ENCODE measurements at places on chromosomes 4 and X.
A peak's percentile ranks its signal among the peaks of the same experiment; 100 is the strongest.

GRCh38 chrX:153454901-153455550 is 9.2 kb upstream of the TREX2 start:
- no peak for DNase-seq

DNA sequence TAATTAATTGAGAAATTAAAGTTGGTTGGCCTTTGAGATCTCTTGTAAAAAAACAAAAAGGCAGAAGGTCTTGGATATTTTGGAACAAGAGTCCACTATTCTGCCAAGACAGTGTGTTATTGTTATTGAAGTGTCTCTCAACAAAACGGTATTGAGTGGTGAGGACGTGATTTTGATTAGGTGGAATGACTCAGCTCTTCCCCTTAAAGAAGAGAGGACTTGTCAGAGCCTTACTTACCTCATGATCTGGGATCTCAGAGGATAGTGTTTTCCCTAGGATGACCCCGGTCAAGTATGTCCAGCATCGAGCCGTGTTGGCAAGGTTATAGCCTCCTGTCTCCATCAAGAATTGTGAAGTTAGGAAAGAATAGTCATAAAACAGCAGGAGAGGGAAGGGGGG is 110.9 kb downstream of the HDAC8 start:
- DNase-seq: no peak

DNA sequence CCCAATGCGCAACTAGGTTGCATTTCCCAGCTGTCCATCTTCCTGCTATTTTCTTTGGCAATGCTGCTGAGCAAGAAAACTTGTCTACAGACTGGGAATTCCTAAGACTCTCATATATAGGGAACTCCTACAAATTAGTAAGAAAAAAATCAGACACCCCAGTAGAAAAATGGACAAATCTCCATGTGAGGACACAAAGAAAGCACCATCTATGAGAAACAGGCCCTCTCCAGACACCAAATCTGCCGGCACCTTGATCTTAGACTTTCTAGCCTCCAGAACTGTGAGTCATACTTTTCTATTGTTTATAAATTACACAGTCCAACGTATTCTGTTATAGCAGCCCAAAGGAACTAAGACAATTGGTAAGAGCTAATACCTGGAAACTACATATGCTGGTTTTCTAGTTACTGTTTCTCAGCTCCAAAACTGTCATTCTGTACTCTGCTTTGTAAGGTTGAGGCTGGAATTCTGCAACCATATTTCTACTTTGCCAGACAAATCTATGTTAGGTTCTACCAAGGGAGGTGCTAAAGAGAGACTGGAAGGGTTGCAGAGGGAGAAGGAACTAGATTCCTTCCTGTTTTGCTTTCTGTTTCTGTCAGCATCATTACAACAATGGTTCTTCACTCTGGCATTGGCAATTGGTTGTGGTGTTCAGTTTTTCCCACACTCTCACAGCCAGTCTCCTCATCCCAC is 35.7 kb upstream of the FAM241A start:
- DNase-seq: no peak

DNA sequence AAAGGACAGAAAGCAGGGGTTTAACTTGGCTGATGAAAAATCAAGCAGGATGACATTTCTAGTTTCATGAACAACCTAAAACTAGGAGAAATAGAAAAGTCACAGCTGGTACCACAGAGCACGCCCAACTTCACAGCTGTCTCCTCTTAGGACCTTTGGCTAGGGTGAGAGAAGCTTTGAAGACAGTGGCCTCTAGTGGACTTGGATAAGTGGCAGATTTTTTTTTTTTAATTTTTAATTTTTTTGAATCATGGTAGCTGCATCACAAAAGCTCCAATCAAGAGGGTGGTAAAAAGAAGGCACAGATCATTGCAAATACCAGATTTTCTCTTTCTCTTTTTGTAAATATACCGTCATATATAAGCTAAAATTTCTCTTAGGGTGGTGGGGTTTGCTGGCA is 20.2 kb upstream of the MAP3K15 start:
- no peak for DNase-seq

GRCh38 chr4:86810847-86811246 is 38.3 kb downstream of the SLC10A6 start:
- DNase-seq: no peak

DNA sequence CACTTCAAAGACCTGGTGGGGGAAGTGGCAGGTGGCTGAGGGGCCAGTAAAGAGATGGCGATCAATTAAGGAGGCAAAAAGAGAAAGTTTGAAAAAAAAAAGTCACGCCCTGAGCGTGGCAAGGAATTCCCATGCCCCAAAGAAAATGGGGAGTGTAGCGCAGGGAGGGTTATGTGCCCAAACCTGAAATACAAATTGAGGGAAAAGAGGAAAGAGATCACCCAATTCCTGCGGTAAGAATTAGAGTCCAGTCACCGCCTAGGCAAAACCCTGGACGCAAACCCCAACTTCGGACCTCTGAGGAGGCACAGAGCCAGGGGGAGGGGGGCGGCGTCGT is 595 bp downstream of the ENOX2 start:
- no peak for DNase-seq

DNA sequence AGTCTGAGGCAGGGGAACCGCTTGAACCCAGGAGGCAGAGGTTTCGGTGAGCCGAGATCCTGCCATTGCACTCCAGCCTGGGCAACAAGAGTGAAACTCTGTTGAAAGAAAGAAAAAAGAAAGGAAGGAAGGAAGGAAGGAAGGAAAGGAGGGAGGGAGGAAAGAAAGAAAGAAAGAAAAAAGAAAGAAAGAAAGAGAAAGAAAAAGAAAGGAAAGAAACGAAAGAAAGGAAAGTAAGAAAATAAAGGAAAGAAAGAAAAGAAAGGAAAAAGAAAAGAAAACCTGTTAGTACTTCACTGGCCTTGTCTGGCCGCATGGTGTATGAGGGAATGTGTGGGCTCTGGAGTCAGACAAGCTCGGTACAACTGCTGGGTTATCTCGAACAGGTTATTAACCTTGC is 20.8 kb upstream of the MAGEA1 start:
- DNase-seq: no peak

- no peak for DNase-seq
Measured at GRCh38 chr4:31045724-31046318, 325.7 kb downstream of the PCDH7 start.

- DNase-seq: no peak
Measured at GRCh38 chr4:19927381-19927780, 324.3 kb upstream of the SLIT2 start.

DNA sequence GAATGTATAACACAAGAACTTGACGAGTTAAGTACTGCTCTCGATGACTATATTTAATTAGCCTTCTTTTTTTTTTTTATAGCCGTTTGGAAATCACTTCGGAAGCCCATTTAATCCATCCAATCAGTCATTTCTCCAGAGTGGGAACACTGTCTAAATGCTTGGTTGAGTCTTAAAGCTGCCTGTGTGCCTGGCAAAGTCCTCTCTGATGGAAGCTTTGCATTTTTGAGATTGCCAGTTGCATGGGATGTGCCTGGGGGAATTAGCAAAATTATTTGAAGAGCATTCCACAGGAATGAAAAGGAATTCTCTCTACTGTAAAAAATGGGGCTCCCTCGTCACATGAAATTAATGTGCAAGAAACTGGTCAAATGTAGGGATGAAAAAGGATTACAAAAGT is 398.8 kb upstream of the RPS6KA3 start:
- no peak for DNase-seq

DNA sequence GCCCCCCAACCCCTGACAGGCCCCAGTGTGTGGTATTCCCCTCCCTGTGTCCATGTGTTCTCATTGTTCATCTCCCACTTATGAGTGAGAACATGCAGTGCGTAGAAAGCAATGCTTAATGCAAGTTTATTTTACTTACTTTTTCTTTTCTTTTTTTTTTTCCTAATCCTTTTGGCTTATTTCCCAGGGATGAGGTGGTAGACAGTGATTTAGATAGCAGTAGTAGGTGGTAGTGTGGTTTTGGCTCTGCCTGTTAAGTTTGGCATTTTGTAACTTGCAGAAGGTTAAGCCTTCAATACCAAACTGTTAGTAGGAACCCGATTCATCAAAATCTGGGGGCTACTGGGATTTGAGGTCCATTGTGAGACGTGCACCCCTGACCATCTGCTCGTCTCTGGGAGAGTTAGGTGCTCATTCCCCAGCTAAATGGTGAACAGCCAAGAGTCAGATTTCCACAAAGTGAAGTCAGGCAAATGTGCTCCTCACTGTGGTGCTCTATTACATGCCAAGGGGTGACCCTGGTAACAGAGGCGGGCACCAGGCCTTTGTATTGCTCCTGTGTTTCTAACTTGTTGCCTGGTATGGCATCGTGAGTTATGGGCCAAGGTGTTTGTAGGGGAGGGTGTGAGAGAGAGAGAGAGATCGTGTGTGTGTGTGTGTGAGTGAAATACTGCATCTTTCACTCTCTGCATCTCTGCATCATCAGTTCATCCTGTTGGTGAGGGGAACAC is 70.3 kb downstream of the PHOX2B start:
- no peak for DNase-seq

DNA sequence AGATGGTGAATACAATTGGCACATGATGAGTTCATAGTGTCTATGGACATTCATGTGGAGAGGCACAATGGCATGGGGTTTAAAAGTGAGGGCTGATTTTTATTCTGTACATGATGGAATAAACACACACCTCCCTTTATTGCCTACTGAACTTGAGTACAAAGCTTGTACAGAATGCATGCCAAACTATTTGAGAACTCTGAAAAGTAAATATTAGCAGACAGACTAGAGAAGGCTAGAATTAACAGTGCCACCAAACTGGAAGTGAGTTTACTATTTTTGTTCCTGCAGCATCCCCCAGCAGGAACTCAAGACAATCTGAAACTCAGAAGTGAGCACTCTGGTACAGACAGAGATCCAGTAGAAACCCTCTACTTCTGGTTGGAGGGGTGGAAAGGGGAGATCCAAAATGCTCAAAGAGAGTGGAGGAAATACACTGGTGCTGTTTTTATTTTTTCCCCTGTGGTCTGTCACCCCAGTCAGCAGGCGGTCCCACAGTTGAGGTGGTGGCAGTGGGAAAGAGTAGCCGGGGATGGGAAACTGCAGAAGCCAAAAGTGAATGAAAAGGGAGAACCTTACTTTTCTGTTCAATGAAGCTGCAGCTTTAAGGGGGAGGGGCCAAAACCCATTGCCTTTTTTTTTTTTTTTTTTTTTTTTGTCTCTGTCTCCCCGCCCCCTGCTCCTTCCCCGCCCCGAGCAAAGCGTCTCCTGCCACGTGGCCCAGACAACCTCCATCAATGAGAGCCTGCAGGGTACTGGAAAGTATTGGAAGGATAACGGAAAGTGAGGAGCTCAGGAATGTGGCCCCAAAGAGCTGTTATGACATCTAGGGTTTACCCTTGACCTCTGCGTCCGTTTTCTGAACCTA is 20.5 kb downstream of the AKAP4 start:
- DNase-seq: no peak

GRCh38 chr4:1309261-1310010 is 19.7 kb downstream of the MAEA start:
- DNase-seq: peak; percentile 57

DNA sequence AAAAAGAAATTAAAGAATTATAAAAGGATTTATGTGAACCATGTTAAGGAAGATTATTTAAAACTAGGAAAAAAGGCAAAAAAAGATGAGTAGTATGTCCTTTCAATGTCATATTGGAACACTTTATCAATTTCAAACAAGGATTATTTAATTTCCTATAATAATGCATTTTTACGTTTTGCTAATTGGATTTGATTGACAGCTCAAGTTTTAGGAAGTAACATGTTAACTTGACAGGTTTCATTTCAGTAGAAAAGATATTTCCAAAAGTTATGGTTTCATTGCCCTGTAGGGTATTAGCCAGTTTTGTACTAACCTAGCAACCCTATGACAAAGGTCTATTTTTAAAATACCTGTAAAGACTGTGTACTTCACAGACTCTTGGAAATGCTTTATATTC is 379.6 kb upstream of the ZFP42 start:
- DNase-seq: no peak

DNA sequence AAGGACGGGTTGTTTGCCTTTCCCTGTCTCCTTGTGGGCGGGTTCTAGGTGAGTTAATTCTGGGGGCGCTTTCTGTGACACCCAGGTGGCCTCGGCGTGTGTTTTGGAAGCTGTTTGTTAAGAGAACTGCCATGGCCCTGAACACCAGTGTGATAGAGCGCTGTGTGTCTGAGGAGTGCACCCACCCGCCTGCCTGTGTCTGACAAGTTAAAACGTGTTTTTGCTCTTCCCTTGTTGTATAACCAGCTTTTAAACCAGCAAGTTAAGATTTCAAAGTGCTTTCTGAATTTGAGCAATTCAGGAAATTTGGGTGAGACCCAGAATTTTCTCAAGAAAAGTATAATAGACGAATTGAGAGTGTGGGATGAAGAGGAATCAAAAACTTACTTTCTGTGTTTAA is 55.2 kb upstream of the HGFAC start:
- no peak for DNase-seq

DNA sequence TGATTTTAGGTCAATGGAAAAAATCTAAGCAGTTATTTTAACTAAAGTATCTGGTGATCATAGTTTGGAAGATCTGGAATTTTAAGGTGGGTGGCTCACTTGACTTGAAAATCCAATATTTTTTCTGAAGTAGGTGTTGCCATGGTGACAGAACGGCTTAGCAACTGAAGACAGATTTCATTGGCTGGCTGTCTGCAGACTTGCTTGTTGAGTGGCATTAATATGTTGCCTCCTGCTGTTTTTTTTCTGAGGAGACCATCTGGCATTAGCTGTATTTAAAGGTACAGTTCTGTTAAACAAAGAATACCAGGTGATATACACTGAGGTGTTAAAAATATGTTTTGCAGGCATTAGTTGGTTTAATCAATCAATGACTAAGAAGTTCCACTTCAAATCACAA is 19.8 kb downstream of the CPE start:
- DNase-seq: no peak

DNA sequence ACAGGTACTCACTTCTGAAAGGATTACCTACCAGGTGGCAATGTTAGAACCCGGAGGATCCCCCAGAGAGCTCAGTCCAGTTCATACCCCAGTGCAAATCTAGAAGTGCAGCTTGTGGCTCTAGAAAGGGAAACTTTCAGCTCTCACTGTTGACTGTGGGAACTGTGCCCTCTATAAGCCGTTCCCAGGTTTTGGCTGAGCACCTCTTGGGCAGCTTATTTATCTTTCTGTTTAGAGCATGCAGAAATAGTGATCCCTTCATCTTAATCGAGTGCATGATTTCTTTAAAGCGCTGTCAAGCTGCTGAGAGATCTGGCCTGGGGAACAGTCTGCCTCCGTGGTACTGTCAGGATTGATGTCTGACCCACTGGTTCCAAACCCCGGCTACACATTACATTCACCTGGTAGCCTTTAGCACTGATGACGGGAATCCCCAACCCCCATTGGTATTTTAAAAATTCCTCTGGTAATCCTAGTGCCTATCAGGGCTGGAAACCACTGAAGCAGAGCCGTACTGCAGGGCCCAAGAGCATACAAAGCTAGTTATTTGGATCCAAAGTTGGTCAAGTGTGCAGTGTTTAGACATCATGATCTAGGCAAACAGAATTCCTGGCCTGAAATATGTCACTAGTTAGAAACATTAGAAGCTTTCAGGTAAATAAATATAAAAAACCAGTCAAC is 103.2 kb downstream of the KLHL8 start:
- DNase-seq: no peak

DNA sequence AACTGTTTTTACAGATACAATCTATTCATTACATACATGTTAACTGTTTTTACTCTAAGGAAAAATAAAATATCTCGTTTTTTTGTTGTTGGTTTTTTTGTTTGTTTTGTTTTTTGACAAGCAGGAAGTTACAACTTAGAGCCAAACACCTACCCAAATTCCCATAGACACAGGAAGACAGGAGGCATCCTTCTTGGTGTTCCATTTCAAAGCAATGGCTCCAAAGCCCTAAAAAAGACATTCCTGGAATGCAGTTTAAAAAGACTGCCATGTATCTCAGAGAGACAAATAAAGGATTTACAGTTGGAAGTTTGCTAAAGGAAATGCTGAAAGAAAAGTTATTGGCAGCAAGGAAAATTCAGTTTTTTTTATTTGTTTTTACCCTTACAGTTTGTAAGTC is 16.7 kb downstream of the ETFDH start:
- DNase-seq: no peak

All from activated T-cell treated with anti-CD3 and anti-CD28 coated beads, Interleukin-2, amount 50 U/mL, for 1 hour (primary cell).